ENCODE measurements at places on chromosomes 5 and 9. TPM values are rescaled to one million over a fixed set of nuclear protein-coding genes. Genes with fewer than 3 reads are reported as not detected.

DNA sequence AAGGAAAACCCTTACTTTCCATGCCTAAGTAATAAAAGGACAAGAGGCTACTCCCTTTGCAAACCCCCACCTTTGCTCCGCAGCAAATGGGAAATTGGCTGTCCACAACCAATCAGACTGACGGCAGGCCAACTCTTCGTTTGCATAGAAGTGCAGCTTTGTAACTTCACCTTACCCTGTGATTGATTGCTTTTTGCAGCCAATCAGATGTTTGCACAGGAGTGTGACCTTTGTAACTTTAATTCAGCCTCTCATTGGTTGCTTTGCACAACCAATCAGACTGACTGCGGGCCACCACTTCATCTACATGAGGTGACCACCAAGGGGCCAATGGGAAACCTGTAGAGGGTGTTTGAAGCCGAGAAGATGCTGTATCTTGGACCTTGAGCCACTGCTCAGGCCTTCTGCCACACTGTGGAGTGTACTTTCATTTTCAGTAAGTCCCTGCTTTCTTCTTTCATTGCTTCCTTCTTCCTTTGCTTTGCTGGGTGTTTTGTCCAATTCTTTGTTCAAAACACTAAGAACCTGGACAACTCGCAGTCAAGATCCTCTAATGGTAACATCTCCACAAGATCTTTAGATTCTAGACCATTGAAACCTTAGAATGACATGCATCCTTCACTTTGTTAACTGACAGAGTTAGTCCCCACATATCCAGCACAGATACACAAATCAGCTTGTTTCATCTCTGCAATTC lies 51.3 kb upstream of the FREM1 start:
- peaks cover 24% of the 10 kb centered on the region for H3K4me1 ChIP-seq
- no peak overlapping the region for H3K4me3 ChIP-seq
- no peak overlapping the region for H3K27ac ChIP-seq
- H3K36me3 ChIP-seq = no peaks in the 10 kb centered on the region

- no peaks in the 10 kb centered on the region for H3K4me1 ChIP-seq
- peaks cover 14% of the 10 kb centered on the region for H3K27me3 ChIP-seq
- no peak overlapping the region for H3K27ac ChIP-seq
- no peaks in the 10 kb centered on the region for H3K36me3 ChIP-seq
These were observed 491.0 kb downstream of the ARHGEF28 start for GRCh38 chr5:74116984-74117383.

DNA sequence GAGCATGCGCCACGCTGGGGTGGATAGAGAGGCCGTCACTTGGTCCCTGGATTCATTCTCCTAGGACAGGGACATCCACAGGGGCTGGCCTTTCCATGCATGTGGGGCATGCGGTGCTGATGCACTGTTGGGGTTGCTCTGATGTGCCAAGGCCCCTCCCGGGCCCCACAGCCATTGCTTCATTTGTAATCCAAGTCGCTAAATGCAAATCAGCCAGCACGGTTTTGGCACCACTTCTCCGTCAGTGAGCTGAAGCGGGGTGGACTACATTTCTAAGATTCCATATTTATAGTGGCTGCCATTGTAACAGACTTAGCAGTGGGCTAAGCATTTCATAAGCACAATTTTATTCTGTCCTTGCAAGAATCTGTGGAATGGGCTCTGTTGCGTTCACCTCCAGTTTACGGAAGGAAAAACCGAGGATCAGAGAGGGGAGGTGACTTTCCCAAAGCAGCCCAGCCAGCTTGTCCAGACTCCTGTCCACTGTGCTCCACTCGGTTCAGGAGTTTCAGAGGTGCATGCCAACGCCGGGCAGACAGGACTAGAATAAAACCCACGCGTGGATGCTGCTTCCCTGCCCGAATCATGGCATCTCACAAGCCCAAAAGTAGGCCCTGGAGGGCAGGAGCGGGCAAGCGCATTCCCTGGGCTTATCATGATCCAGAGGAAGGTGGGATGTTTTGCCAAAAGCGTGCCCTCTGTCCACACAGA lies 102.6 kb upstream of the COL5A1 start:
- no peak overlapping the region for H3K27ac ChIP-seq
- DNase-seq = no peak
- H3K4me1 ChIP-seq = no peaks in the 10 kb centered on the region
- no peaks in the 10 kb centered on the region for H3K27me3 ChIP-seq
- no peaks in the 10 kb centered on the region for H3K36me3 ChIP-seq

DNA sequence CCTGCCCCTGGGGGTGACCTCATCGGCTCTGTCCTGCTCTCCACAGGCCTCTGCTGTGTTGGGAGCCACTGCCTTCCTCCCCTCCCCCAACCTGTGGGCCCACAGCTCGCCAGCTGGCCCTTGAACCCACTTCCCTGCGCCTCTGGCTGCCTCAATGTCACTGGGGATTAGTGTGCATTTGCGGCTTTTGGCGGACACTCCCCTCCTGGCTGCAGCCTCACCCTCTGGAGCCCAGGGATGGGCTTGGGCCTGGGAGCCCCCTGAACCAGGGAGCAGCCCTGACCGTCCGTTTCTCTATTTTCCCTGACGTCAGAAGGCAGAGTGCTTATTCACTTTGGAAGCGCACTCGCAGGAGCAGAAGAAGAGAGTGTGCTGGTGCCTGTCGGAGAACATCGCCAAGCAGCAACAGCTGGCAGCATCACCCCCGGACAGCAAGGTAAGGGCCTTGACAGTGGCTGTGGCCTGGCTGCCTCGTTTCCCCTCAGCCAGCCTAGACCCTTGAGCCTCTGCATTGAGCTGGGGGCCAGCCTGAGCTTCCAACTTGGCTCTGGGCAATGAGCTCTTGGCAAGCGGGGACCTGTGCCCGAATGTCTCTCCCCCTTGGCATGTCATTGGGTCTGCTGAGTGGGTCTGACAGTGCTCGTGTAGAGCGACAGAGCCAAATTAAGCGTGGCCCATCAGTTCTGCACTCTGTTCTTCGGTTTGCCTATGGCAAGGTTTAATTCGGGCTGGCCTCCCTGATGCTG lies 73.1 kb downstream of the RGS3 start:
- H3K4me3 ChIP-seq = no peak overlapping the region
- no peaks in the 10 kb centered on the region for H3K27me3 ChIP-seq
- no peak for DNase-seq

DNA sequence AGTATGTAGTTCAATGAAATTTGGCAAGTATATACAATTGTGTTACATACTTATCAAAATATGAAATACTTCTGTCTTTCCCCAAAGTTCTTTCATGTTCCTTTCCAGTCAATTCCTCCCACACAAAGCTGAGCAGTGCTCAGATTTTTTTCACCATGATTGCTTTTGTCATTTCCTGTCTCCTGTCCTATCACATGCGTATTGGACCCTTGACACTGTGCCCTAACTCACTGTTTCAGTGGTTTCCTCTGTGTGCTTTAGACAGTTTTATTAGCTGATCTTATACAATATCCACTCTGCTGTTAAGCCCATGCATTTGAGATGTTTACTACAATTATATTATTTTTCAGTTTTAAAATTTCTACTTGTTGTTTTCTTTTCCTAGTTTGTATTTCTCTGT lies 463.6 kb upstream of the MEF2C start:
- H3K4me1 ChIP-seq = no peaks in the 10 kb centered on the region
- H3K4me3 ChIP-seq = no peak overlapping the region
- no peaks in the 10 kb centered on the region for H3K27me3 ChIP-seq
- no peak for DNase-seq
- no peak overlapping the region for H3K27ac ChIP-seq

- no peak overlapping the region for H3K4me3 ChIP-seq
- no peaks in the 10 kb centered on the region for H3K4me1 ChIP-seq
- no peak for DNase-seq
- H3K27ac ChIP-seq = no peak overlapping the region
- H3K36me3 ChIP-seq = no peaks in the 10 kb centered on the region
These were observed 163.1 kb upstream of the TLE4 start for GRCh38 chr9:79408617-79409016.

- no peaks in the 10 kb centered on the region for H3K4me1 ChIP-seq
- H3K36me3 ChIP-seq = no peaks in the 10 kb centered on the region
- H3K4me3 ChIP-seq = no peak overlapping the region
- H3K27ac ChIP-seq = no peak overlapping the region
- peaks cover 15% of the 10 kb centered on the region for H3K27me3 ChIP-seq
These were observed 69.9 kb downstream of the PSAT1 start for GRCh38 chr9:78366827-78367226.

GRCh38 chr9:18662320-18662719 lies 188.4 kb downstream of the ADAMTSL1 start:
- no peaks in the 10 kb centered on the region for H3K27me3 ChIP-seq
- DNase-seq = no peak
- no peaks in the 10 kb centered on the region for H3K4me1 ChIP-seq
- H3K36me3 ChIP-seq = no peaks in the 10 kb centered on the region
- H3K4me3 ChIP-seq = no peak overlapping the region

DNA sequence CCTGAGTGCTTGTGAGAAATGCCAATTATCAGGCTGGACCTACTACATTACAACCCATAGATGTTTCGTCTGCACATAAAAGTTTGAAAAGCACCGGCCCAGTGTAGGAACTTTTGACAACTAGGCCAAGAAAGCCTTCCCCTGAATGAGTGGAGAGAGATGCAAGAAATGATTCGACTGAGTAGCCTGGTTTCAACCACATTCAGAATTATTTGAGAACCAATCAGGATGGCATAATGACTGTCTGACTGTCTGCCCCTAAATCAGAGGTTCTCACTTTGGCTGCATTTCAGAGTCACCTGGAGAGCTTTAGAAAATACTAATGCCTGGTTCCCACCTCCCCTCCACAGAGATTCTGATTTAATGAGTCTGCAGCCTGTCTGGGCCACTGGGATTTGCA lies 61.1 kb downstream of the FRMD3 start:
- H3K36me3 ChIP-seq = peaks cover 12% of the 10 kb centered on the region
- peaks cover 3% of the 10 kb centered on the region for H3K27me3 ChIP-seq
- no peak overlapping the region for H3K27ac ChIP-seq
- no peak overlapping the region for H3K4me3 ChIP-seq

- DNase-seq = no peak
- H3K4me1 ChIP-seq = no peaks in the 10 kb centered on the region
- H3K36me3 ChIP-seq = no peaks in the 10 kb centered on the region
- H3K4me3 ChIP-seq = no peak overlapping the region
- H3K27me3 ChIP-seq = peaks cover 5% of the 10 kb centered on the region
These were observed 42.9 kb upstream of the RNF130 start for GRCh38 chr5:180114304-180115003.

DNA sequence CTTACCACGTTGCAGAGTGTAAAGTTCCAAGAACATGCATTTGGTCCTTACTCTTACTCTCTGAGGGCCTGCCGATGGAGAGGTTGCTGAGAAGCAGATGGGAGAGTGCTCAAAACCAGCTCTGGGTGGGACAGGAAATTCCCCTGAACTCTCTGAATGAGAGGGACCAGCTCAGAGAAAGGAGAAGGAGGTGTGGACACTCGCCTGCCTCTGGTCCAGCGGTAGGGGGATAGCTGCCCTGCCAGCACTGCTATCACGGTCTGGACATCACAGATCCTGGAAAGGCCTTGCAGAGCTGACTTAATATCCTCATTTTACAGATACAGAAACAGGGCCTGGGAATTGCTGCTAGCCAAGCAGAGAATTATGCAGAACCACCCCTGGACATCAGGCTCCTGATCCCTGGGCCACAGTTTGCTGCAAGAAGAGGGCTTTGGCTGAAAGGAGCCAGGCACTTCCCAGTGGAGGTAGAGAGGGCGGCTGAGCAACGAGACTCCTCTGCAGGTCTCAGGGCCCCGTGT lies 4.9 kb downstream of the TRAF1 start:
- H3K4me3 ChIP-seq = peak overlapping the region; percentile 80

DNA sequence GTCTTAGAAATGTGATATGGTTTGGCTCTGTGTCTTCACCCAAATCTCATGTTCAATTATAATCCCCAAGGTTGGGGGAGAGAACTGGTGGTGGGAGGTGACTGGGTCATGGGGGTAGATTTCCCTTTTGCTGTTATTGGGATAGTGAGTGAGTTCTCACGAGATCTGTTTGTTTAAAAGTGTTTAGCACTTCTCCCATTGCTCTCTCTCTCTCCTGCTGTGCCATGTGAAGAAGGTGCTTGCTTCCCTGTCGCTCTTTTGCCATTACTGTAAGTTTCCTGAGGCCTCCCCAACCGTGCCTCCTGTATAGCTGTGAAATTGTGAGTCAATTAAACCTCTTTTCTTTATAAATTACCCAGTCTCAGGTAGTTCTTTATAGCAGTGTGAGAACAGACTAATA lies 203.6 kb downstream of the ASTN2 start:
- H3K4me3 ChIP-seq = no peak overlapping the region
- no peak for DNase-seq
- H3K27me3 ChIP-seq = no peaks in the 10 kb centered on the region

- no peak for DNase-seq
- H3K4me3 ChIP-seq = no peak overlapping the region
- H3K36me3 ChIP-seq = no peaks in the 10 kb centered on the region
- no peak overlapping the region for H3K27ac ChIP-seq
- no peaks in the 10 kb centered on the region for H3K4me1 ChIP-seq
These were observed 139.6 kb downstream of the RASEF start for GRCh38 chr9:82923092-82923911.

- H3K4me1 ChIP-seq = peaks cover 56% of the 10 kb centered on the region
- peaks cover 36% of the 10 kb centered on the region for H3K36me3 ChIP-seq
- no peak overlapping the region for H3K27ac ChIP-seq
- no peak overlapping the region for H3K4me3 ChIP-seq
These were observed 4.1 kb downstream of the CDK7 start for GRCh38 chr5:69238760-69239251.

GRCh38 chr9:98140503-98140902 lies 21.5 kb upstream of the TRIM14 start:
- no peaks in the 10 kb centered on the region for H3K4me1 ChIP-seq
- no peak overlapping the region for H3K27ac ChIP-seq
- H3K27me3 ChIP-seq = no peaks in the 10 kb centered on the region
- H3K4me3 ChIP-seq = no peak overlapping the region

DNA sequence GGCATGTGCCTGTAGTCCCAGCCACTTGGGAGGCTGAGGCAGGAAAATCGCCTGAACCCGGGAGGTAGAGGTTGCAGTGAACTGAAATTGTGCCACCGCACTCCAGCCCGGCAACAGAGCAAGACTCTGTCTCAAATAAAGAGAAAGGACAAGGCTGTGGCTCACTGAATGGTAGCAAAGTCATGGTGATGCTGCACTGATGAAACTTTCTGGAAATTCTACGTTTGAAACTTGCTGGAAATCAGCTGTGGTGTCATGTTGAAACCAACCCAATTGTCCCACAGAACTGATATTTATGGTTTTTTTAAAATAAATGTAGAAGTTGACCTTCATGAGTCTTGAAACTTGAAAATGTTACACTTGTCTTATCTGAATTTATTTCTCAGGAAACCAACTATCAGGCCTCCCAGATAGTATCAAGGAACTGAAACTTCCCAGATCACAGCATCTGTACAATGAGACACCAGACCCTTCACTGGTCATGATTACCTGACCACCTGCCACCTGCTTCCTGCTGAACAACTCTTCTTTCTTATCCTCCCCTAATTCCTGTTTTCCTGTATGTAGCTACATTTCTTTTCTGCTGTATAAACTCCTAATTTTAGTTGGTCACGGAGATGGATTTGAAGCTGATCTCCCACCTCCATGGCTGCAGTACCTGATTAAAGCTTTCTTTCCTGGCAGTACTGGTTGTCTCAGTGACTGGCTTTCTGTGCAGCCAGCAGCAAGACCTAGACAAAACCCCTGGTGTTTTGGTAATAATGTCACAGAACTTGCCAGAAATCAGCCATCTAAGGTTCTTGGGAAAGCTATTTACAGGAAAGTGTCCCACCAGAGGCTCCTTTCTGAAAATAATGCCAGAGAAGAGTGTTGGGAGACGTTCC lies 5.6 kb upstream of the TBC1D13 start:
- H3K36me3 ChIP-seq = no peaks in the 10 kb centered on the region
- no peak for DNase-seq
- H3K4me1 ChIP-seq = no peaks in the 10 kb centered on the region
- no peak overlapping the region for H3K27ac ChIP-seq
- no peaks in the 10 kb centered on the region for H3K27me3 ChIP-seq

The FBLL1 gene
- 0.15 TPM for total RNA-seq

The ARHGEF37 gene
- total RNA-seq = 0.69 TPM

The NEUROG1 gene
- not detected for total RNA-seq

The RMND5B gene
- total RNA-seq = 32.0 TPM

The SNCB gene
- 0.31 TPM for total RNA-seq

The NR4A3 gene
- 10.5 TPM for total RNA-seq

The C9orf152 gene
- total RNA-seq = not detected

The SLC6A7 gene
- total RNA-seq = not detected

The HAPLN1 gene
- not detected for total RNA-seq
